ENCODE measurements at places on chromosomes 13 and 19.

DNA sequence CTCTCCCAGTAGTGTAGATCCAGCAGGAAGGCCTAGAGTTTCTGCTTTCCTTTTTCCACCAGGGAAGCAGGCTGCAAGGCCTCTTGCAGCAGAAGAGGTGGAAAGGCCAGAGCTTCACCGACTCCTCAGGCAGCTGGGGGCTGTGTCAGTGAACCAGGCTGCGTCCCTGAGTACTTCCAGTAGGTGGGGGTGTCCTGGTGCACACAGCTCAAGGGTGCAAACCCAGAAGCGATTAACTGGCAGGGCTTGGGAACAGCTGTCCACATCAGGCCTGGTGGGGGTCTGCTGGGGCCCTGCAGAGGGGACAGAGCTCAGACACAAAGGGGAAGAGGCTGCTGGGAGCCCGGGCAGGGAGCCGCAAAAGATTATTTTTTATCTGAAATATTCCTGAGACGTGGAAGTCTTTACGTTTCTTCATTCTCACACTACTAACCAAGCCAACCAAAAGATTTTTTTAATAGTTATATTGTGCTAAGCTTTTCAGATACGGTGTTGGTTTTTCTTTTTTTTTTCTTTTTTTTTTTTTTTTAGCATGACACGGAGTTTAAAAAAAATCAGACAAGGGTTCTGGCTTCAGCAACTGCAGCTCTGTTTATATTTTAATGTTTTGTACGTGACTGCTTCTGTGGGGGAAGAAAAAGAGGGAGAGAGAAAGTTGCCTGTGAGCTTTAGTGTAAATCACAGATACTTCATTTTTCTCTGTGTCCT is 11.0 kb downstream of the TSHZ3 start:
- DNase-seq, result no peak

GRCh38 chr19:2582984-2583956 is 107.3 kb downstream of the GADD45B start:
- no peak for DNase-seq

DNA sequence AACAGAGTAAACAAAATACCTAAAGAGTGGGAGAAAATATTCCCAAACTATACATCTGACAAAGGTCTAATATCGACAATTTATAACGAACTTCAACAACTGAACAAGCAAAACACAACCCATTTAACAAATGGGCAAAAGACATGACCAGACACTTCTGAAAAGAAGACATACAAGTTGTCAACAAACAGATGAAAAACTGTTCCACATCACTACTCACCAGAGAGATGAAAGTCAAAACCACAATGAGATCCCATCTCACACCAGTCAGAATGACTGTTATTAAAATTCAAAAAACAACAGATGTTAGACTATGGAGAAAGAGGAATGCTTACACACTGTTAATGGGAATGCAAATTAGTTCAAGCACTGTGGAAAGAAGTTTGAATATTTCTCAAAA is 233.8 kb upstream of the EDNRB start:
- DNase-seq, result no peak

- DNase-seq, result no peak
Observed at GRCh38 chr13:38210928-38211596, 138.6 kb upstream of the UFM1 start.

DNA sequence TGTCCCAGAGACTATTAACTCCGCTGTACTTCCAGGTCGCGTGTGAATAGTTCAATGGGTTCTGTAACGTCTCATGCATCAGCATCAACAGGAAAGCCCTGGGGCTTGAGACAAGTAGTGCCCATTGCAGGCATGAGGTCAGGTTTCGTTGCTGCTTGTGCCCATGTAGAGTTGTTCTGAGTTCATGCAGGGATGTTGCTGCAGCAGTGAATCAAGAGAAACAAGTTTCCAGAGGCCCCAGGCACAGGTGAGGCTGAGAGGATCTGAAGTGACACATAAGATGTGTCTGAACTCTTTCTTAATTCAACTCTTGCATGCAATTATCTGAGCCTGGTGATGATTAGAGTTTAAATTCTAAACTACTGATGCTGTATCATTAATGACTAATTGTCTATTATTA is 8.6 kb upstream of the ZNF283 start:
- DNase-seq, result no peak

DNA sequence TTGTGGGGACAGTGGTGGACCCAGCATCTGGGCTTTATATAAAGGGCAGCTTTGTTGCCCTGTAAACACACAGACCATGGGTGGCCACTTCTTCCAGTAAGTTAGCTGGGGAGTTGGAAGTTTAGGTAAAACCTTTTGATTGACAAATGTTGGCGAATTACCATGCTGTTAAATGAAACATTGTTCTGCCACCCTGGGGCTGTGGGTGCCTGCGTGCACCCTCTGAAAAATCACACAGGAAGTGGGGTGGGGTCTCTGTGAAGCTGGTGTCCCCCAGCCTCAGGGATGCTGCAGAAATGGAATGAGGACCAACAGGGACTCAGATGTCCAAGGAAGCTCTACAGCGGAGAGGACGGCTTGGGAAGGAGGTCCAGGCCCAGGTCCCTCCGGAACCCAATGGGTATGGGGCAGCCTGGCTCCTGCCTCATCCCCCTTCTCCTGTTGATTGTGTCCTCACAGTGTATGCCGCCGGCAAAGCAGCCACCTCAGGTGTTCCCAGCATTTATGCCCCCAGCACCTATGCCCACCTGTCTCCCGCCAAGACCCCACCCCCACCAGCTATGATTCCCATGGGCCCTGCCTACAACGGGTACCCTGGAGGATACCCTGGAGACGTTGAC is 2.8 kb upstream of the USF2 start:
- DNase-seq, result peak; percentile 22

DNA sequence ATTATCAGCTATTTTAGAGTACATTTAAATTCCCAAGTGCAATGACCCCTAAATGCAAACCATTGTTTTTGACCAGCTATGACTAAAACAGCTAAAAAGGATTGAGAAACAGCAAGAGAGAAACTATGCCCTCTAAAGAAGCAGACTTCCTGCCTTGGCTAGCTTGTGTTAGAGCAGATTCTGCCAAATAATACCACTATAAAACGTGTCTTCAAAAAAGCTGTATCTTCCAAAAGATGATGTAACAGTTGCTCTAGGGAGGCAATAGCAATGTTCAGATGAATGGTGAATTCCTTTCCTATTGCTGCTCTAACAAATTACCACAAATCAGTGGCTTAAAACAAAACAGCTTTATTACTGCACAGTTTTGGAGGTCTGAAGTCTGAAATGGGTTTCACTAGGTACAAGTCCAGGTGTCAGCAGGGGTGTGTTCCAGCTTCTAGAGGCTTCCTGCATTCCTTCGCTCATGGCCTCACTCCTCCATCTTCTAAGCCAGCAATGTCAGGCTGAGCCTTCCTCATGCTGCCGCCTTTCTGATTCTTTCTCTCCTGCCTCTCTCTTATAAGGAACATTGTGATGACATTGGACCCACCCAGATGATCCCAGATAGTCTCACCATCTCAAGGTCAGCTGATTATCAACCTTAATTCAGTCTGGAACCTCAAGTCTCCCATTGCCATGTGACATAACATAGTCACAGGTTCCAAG is 84.5 kb downstream of the LRRC63 start:
- DNase-seq, result no peak

DNA sequence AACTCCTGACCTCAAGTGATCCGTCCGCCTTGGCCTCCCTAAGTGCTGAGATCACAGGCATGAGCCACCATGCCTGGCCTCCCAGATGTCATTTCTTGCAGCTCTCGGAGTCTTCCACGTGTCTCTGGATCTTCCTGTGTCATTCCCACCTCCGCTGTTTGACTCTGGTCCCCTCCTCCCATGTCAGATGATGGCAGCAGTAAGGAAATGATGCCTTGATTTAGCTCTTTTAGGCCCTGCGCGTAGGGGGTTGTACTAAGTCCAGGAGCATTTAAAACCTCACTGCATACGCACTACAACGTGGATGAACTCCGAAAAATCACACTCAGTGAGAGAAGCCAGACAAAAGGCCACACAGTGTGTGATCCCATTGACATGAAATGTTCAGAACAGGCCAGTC is 113.1 kb downstream of the GNG7 start:
- DNase-seq, result no peak

DNA sequence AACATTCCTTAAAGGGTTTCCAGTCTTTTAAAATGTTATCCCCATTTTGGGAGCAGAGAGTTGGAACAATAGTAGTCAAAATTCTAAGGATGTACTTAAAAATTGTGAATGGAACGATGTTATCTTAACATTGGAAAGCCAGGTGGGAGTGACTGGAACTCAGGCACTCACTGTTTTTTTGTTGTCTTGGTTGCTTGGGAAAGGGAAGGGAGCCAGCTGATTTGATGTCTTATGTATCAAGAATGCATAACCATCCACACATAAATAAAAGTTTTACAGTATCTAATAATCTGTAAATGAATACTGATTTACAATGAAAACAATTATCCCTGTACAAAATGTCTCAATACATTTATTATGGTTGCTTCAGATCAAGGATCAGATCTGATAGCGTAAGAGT is 88.7 kb downstream of the SLC10A2 start:
- no peak for DNase-seq

GRCh38 chr13:46665633-46666482 is 112.9 kb downstream of the LRCH1 start:
- no peak for DNase-seq

DNA sequence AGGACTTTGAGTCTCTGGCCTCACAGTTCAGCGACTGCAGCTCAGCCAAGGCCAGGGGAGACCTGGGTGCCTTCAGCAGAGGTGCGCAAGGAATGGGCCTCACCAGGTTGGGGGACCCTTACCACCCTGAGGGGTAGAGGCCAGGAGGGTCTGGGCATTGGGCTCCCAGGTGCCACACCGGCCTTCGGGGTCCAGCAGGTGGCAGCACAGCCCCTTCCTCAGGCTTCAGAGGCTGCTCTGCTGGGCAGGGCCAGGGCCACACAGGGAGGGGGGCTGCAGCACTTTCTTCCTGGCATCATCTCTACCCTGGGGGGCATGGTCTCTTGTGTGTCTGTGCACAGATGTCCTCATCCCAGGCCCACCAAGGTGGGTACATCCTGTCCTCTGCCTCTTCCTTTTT is 12.9 kb downstream of the PIN1 start:
- no peak for DNase-seq

- no peak for DNase-seq
Observed at GRCh38 chr19:4986056-4986455, 17.1 kb downstream of the KDM4B start.

DNA sequence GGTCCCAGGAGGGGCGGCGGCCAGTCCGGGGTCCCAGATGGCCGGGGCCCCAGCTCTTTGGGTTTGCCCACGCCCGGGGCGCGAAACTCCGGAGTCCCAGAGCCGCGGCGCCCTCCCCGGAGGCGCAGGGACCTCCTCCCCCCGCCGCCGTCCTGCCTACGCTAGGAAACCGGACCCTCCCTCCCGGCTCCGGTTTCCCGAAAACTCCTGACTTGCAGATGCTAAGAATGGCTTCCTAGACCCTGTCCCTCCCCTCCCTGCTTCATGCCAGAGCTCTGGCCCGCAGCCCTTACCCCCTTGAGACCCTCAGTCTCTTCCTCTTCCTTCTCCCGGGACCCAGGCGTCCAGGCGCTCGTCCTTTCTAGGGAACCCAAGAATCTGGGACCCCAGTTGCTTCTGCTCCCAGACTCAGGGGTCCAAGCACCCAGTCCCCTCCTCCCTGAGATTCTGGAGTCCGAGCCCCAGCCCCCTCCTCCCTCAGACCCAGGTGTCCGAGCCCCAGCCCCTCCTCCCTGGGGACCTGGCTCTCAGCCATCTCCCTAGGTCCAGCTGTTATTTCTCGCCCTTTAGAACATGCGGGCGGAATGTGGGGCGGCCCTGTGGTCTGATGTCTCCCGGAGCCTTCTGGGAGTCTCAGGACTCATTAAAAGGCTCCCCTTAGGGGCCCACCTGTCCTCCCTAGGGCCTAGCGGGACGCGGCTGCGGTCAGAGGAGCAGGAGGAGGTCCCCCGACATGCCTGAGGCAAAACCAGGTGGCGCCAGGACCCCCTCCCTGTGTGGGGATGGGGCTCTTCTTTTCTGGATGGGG is at the start of gene MYBPC2:
Gene MYBPC2, plus strand, starts transcription at position 672 of the 808 bp plus-strand sequence. Its CDS starts 62 bp downstream, at position 734.
- DNase-seq, result peak; percentile 39

GRCh38 chr13:55467476-55467875 is 1673.2 kb upstream of the PRR20A start:
- no peak for DNase-seq

DNA sequence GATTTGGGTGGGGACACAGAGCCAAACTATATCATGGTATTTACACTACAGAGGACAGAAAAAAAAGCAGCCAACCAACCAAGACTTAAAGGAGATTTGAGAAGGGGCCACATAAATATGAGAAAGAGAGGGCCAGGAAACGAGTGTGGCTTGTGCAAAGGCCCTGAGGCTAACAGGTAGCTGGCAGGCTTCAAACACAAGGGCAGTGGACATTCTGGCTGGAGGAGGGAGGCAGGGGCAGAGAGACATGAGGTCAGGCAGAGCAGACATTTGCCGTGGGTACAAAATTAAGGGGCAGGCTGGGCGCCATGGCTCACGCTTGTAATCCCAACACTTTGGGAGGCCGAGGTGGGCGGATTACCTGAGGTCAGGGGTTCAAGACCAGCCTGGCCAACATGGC is 278.7 kb downstream of the FOXO1 start:
- no peak for DNase-seq

- DNase-seq, result no peak
Observed at GRCh38 chr13:103799028-103799427, 732.8 kb upstream of the SLC10A2 start.

Data from body of pancreas (tissue), 4 donors.